ENCODE measurements at places on chromosomes 7 and 10.

GRCh38 chr10:132494866-132495630 is 42.5 kb upstream of the INPP5A start:
- DNase-seq = no peak

GRCh38 chr7:116797612-116798011 is 64.8 kb upstream of the CAPZA2 start:
- DNase-seq = no peak

DNA sequence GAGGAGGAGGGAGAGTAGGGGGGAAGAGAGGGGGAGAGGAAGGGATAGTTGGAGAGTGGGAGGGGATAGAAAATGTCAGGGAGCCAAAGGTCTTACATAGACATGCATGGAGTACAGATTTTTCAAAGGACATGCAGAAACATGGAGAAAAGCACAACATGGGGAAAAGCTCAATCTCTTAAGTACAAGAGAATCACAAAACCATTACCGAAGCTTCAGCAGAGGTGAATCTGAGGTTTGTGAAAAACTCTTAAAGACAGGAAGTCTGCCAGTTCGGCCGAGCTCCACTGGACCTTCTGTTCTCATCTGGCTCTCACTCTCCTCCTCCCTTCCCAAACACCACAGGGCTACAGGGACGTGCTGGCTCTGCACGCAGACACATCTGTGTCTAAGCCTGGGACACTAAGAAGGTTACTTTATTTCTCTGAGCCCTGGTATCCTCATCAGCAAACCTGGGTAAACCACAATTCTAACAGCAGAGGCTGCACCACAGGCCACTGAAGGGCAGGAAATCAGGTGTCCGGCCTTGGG is 133.9 kb downstream of the COBL start:
- no peak for DNase-seq

DNA sequence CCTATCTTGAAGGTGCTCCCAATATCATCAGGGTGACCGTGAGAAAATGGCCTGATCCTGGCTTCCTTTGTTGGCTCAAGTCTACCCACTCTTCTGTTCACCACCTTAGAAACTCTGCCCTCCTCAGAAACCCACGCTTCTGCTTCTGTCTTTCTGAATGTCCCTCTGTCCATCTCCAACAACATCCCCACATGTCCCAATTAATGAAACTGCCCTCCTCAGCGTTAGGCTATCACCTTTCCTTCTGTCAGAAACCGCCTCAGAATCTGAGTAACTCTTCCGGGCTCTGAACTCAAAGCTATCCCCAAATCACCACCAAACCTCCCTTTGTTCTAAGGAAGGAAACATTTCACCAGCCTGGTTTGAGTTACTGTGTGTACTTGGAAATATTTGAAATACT is 315.8 kb upstream of the ZNF32 start:
- no peak for DNase-seq

GRCh38 chr10:121462281-121462680 is 136.0 kb downstream of the FGFR2 start:
- no peak for DNase-seq

DNA sequence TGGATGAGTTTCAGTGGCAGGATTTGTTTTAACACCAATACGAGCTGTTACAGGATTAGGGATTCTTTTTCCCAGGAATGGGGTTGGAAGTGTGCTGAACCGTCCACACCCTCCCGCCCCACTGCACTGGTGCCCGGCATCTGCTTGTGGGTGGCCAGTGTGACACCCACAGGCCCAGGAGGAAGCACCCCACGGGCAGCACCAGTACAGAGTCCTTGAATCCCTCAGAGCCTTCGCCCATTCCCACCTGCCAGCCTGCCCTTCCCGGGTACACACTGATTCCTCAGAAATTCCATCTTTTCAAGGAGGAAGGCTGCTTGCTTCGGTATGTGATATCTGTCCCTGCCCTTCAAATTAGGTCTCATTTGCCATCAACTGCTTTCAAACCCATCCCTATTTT is 15.4 kb downstream of the INSIG1 start:
- no peak for DNase-seq

- DNase-seq = no peak
These were observed 88.8 kb upstream of the MDFIC start for GRCh38 chr7:114832906-114833595.

- DNase-seq = no peak
These were observed 391.4 kb downstream of the NRG3 start for GRCh38 chr10:82266438-82266837.
